ENCODE measurements at places on chromosomes 1 and 21.

GRCh38 chr1:247118946-247119446, 14.8 kb upstream of the ZNF669 start:
- DNase-seq: peak; percentile 62

DNA sequence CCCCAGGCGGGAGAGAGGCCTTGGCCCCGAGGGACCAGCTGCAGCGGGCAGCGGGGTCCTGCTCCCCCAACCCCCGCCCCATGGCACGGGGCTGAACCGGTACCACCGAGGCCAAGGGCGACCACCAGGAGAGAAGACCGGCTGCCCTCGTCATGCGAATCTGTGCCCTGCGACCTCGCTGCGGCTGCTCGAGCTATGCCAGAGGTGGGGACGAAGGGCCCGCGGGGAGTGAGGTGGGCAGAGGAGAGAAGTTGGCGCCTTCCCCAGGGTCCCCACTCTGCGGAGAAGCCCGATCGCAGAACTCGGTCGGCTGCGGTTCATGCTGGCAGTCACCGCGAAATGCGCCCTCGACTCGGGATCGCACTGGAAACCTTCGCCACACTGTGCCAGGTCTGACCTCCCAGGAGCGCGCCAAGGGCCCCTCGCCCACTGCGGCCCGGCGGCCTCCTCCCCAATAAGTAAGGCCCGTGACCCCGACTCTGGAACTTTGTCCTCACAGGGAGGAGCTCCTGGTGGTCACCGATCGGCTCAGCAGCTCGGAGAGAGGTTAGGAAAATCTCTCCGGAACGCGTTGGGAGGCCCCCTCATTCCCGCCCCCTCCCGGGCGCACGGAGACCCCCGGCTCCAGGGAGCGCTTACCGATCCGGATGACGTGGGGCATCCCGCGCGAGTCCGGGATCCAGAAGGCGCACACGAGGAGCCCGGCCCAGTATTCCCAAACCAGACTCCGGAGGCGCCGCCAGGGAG, 787 bp downstream of the GRIK3 start:
- no peak for DNase-seq

- no peak for DNase-seq
Observed at GRCh38 chr1:94394247-94394646, 23.9 kb upstream of the ABCD3 start.

- no peak for DNase-seq
Observed at GRCh38 chr1:47184822-47185677, 4.8 kb downstream of the PDZK1IP1 start.

GRCh38 chr1:60936163-60936562, 146.2 kb upstream of the NFIA start:
- DNase-seq: no peak

DNA sequence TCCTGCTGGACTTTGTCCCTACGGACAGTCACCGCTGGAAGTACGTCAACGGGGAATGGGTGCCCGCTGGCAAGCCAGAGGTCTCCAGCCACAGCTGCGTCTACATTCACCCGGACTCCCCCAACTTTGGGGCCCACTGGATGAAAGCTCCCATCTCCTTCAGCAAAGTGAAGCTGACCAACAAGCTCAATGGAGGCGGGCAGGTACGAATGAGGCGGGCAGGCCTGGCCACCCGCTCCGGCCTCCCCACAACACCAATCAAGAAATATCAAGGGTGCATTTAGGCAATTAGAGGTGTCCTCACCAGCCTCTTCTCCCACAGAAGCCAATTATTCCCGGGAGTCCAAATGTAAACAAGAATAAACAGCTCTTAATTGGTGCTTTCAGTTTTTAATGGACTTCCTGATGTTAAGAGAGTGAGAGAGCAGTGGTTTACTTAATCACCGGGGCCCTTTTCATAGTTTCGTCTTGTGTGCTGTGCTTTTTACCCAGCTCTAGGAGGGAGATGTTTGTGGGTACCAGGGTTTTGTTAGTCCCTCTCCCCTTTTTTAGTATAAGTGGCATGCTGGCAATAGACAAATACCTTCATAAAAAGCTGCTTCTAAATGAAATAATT, 10.7 kb downstream of the TBX19 start:
- no peak for DNase-seq
